ENCODE measurements at places on chromosomes 13 and 19.
A peak's percentile ranks its signal among the peaks of the same experiment; 100 is the strongest.

DNA sequence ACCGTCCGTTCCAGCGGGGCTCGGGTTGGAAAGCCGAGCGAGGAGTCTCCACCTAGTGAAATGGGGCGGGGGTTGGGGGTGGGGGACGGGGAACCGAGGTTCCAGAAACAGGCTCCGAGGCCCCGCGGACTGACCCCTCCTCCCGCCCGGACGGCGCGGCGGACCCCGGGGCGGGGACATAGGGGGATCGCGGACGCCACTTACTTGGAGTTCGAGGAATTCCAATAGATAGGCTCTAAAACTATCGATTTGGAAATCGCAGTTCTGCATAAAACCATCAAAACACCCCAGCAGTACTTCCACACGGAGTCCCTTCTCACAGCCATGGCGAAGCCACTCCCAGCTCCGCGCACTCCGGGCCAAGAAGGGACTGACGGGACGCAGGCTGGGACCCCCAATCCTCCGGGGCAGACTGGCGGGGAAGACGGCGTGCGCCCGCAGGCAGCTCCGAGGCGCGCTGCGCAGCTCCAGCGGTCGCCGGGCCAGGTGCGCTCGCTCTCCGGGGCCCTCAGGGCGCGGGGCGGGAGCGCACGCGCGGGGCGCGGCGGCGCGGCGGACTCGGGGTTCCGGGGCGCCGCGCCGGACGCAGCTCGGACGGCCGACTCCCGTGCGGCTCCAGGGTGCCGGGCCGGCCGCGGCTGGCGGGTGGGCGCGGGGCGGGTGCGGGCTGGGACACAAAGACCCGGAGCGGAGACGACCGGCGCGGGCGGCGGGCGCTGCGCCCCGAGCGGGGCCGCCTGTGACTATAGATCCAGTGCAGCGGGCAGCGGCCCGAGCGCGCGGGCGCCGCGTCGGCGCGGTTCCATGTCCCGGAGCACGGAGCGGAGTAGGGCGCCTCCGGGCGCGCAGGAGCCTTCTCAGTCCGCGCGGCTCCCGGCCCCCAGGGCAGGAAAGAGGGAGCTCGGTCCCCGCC is 567 bp downstream of the EFNB2 start:
- DNase-seq = no peak

DNA sequence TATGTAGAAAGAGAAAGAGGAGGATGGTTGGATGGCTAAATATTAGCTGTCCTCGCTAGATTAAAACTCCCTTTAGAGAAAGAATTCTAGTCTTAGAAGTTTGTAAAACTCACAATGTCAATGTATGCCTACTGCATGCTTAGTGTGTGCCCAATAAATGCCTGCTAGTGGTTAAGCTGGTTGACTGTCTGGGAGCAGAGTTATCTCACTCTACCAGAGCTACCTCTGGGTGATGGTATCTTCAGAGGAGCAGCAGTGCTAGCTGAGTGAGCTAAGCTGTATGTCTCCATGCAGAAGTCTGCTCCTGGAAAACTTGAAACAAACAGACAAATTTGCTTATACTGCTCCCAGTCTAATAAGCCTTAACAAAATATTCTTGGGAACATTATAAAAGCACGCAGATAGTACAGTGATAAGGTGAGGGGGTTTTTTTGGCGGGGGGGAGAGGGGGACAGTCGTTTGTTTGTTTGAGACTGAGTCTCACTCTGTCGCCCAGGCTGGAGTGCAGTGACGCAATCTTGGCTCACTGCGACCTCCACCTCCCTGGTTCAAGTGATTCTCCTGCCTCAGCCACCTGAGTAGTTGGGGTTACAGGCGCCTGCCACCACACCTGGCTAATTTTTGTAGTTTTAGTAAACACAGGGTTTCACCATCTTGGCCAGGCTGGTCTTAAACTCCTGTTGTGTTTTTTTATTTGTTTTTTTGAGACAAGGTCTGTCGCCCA is 202.8 kb upstream of the TSC22D1 start:
- DNase-seq = no peak

DNA sequence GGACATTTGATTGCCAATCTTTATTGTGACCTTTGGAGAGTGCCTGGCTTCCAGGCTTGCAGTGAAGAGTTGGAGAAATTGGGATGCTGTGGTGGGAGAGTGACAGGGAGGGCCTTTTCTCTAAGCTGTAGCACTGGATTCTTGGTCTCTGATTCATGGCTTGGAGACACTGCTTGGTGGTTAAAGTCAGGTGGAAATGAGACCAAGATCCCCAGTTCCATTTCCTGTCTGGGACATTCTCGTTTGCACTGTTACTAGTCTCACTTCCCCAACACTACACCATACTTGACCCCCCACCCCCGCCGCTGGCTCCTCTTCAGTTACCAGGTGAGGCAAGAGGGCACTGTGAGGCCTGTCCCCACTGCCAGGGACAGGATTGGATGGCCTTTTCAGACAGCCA is 2.9 kb downstream of the SUPT5H start:
- peak; percentile 77 for DNase-seq

DNA sequence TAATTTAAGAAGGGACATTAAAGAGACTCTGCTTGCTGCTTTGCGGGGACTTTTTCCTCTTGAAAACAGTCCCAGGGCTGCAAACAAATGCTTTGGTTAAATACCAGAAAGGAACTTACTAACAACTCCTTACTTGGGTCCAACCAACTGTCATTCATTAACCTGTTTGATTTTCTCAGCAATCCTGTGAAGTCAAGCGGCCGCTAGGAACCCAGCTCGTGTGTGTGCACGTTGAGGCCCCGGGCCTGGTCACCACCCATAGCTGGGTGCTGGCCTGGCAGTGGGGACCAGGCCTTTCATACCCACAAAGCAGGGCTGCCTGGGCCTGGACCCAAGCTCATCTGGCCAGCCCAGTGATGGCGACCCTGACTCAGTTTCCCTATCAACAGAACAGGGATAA is 50.7 kb downstream of the C1QTNF9 start:
- DNase-seq = no peak

GRCh38 chr13:70432276-70432805 is 324.1 kb upstream of the KLHL1 start:
- DNase-seq = no peak

- no peak for DNase-seq
Observed at GRCh38 chr13:73697166-73697565, 437.0 kb downstream of the KLF12 start.

DNA sequence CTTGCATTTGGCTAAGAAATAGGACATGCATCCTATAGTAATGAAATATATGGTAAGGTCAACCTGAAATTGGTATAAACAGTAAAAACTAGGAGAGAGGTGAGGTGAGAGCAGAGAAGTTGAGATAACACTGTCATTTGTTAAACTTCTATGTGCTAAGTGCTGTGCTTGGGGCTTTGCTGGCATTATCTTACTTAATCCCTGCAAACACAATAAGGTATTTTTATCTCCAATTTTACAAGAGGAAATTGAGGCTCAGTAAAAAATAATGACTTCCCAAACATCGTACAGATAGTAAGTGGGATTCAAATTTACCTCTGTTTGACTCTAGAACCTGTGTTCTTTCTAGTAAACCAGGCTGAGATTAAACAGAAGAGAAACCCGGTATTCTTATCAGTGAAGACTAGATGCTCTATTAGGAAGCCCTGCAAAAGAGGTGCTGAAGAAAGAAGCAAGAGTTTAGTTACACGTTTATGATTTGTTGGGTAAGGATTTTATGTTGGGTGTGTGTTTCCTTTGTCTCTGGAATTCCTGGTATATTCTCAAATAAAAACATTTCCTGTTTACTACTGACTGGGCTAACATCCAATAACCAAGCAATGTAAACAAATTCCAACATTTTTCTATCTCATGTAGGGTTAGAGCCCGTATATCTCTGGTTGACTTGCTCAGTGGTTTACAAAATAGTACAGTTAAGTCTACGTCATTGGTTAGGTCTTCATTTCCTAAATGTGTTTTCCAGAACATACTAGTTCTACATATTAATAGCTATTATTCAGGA is 137.3 kb upstream of the FNDC3A start:
- DNase-seq = no peak

- no peak for DNase-seq
Observed at GRCh38 chr19:12567951-12568350, 16.7 kb upstream of the ZNF564 start.

DNA sequence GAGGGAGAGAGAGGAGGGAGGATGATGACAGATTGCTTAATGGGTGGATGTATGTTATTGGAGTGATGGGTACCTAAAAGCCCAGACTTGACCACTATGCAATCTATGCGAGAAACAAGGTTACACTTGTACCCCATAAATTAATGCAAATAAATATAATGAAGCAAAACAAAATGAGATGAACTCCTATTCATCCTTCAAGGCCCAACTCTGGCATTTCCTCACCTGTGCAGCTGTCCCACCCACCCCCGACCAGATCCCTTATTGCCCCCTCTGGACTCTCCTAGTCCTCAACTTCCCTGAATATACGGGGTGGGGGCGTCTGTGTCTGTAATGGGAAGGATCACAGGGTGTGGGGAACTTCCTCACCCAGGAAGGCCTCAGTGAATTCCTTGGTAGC is 4.1 kb downstream of the PGLYRP2 start:
- DNase-seq = no peak

DNA sequence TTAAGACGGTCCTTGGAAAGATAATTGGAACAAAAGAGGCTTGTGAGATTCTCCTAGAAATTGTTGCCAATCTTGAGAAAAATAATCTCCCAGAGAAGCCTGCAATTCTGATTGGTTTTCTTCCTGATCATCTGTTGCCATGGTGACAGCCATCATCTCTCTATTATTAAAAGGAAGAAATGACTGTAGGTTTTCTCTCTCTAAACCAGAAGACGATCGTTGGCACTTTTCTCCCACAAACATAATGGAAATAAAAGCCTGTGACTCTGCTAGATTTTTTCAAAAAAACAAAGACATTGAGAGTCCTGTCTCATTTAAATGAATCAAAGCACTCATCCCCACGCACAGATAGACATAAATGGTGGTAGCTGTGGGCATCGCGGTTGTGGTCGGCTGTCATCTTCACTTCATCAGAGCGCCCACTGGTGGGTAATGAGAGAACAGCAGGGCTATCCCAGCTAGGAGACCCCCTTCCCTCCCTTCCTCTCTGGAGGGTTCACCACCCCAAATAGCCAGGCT is 21.7 kb upstream of the CALM3 start:
- no peak for DNase-seq

DNA sequence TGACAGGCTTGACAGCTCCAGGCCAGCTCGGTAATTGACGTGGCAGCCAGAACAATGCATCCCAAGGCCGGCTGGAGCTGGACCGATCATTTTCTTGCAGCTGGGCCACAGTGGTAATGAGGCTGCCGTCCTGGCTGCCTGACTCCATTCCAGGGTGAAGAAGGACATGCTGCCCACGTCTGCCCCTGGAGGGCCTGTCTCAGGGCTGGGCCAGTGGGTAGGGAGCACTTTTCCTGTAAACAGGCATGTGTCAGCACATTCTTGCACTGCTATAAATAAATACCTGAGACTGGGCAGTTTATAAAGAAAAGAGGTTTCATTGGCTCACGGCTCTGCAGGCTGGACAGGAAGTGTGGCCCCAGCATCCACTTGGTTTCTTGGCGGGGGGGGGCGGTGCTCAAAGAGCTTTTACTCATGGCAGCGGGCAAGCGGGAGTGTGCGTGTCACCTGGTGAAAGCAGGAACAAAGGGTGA is 38.1 kb upstream of the KCTD15 start:
- DNase-seq = no peak

- peak; percentile 88 for DNase-seq
Observed at GRCh38 chr13:99322297-99323103, 15.3 kb upstream of the GPR183 start.

GRCh38 chr13:26836626-26837025 is 76.0 kb upstream of the GPR12 start:
- no peak for DNase-seq

GRCh38 chr19:47417746-47418691 is 1.3 kb downstream of the MEIS3 start:
- no peak for DNase-seq

GRCh38 chr13:99648066-99648665 is 146.9 kb downstream of the TM9SF2 start:
- DNase-seq = no peak

DNA sequence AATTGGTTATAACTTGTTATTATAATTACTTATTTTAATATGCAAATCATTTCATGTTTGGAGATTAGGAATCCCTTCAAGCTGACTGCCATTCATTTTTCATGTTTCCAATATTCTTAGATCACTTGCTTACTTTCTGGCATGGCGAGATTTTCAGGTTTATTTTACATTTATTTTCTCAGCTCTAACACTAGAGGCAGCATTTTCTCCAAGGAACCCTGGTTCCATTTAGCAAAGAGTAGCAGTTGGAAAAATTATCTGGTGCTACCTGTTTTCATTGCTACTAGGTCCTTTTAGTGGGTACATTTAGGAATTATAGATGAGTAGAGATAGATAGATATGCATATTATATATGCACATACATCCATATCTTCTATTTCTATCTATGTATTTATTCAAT is 90.9 kb upstream of the TRPC4 start:
- no peak for DNase-seq

GRCh38 chr19:14089662-14090508 is 666 bp downstream of the SAMD1 start:
- DNase-seq = peak; percentile 66

DNA sequence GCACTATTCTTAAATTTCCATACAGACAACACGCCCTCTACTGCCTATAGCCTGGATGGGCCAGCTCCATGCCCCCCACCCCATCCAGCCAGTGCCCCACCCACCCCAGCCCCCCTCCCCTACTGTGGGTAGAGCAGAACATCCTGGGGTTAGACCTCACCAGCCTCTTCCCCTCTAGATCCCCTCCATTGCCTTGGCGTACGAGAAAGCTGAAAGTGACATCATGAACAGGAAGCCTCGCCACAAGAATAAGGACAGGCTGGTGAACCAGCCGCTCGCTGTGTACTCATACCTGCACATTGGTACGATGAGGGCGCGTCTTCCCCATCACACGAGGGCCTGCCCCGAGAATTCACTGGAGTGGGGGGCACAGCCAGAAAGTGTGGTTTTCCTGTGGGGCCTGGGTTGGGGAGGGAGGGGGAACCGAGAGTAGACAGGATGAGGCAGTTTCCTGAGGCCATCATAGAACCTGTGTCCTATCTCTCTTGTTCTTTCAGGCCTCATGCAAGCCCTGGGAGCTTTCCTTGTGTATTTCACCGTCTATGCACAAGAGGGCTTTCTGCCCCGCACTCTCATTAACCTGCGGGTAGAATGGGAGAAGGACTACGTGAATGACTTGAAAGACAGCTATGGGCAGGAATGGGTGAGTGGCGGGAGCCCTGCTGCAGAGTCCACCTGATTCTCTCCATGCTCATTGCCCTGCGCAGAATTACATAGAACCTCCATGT is 29.1 kb downstream of the ATP12A start:
- no peak for DNase-seq

DNA sequence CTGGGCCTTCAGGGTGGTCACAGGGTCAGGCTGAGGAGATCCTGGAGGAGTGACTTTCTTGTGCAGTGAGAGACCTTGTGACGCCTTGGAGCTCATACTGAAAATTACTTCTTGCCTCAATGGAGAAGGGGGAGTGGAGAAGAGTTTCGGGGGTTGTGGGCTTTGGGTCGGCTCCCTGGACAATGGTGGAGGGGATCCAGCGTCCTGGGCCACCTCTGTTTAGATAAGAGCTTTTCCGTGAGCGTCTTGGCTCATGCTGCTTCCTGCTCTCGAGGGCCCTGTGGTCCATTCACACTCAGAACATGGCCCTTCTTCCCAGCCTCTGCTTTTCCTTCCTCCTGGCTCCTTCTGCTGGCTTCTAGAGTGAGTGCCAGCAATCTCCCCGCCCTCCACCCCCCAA is 81.9 kb downstream of the FLT1 start:
- no peak for DNase-seq
